Natural killer cell (primary cell): ENCODE measurements at places on chromosomes 12 and 14.

GRCh38 chr14:80637756-80638619 is 303.6 kb downstream of the CEP128 start:
- H3K27me3 ChIP-seq, result no peaks in the 10 kb centered on the region
- DNase-seq, result no peak
- H3K36me3 ChIP-seq, result no peaks in the 10 kb centered on the region
- no peaks in the 10 kb centered on the region for H3K4me1 ChIP-seq
- no peak overlapping the region for H3K4me3 ChIP-seq

GRCh38 chr12:70448371-70448770 is 82.3 kb downstream of the KCNMB4 start:
- no peaks in the 10 kb centered on the region for H3K4me1 ChIP-seq
- no peaks in the 10 kb centered on the region for H3K27me3 ChIP-seq
- no peaks in the 10 kb centered on the region for H3K36me3 ChIP-seq

DNA sequence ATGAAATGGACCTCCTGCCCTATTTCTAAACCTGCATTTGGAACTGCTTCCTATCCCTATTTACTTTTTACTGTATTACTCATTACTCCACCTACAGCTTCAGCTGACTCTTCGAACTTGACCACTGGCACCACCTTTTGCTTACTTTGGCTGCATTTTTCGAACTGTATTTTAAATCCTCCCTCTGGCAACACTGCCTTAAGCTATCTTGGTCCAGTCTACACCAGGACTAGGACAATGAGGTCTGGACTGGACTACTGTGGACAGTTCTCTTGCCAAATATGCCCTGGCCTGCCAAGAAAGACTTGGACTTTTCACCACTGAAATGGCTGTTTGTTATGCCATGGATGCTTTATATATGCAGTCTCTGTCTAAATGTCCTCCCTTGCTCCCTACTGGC is 328.1 kb downstream of the BTG1 start:
- DNase-seq, result no peak
- no peak overlapping the region for H3K27ac ChIP-seq

GRCh38 chr14:88227693-88228092 is 95.4 kb downstream of the KCNK10 start:
- DNase-seq, result no peak
- no peaks in the 10 kb centered on the region for H3K27me3 ChIP-seq
- no peaks in the 10 kb centered on the region for H3K4me1 ChIP-seq
- H3K4me3 ChIP-seq, result no peak overlapping the region

DNA sequence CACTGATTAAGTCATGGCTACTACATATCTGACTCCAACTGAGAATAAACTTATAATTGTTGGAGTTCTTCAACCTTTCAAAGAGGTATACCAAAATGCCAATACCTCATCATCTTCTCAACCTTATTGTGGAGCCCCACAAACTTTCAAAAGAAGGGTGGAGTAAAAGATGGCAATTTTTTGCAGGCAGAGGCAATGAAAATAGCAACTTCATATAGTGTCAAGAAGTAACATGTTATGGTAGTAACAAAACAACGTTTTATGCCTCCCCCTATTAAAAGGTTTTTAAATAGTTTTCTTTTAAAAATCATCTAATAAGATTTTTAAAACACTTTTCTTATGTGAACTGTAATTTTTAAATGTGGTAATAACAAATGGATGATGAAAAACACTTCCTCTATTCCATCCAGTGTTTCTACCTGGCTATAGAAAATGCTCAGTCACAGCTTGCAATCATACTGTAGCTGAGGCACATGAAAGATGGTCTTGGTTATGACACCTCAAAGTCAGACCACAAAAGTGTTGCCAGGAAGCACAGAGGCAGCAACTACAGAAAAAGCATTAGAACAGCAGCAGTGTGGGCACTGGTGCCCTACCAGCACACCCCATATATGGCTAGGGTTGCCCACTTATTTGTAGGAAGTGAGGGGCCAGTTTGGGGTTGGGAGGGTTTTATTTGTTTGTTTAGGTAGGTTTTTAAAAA is 7.0 kb downstream of the PPP1R12A start:
- peak overlapping the region; percentile 37 for H3K27ac ChIP-seq
- H3K4me1 ChIP-seq, result peaks cover 23% of the 10 kb centered on the region
- no peaks in the 10 kb centered on the region for H3K27me3 ChIP-seq
- DNase-seq, result peak; percentile 82
- no peak overlapping the region for H3K4me3 ChIP-seq
- H3K36me3 ChIP-seq, result no peaks in the 10 kb centered on the region
